CD4-positive, alpha-beta T cell treated with Interleukin-12 subunit alpha and Interleukin-12 subunit beta, for 1 hour (primary cell): ENCODE measurements at places on chromosomes 1 and 21.

GRCh38 chr1:246703581-246703980 lies 20.6 kb upstream of the SCCPDH start:
- DNase-seq = no peak

- peak; percentile 71 for DNase-seq
Measured at GRCh38 chr1:52842643-52843310, at the start of gene ZYG11A. ZYG11A (plus strand) TSS chr1:52842760; CDS start chr1:52842884, 124 bp downstream.

GRCh38 chr1:22286491-22286890 lies 143.6 kb upstream of the WNT4 start:
- DNase-seq = no peak

- peak; percentile 19 for DNase-seq
Measured at GRCh38 chr1:45340816-45341466, 701 bp upstream of the MUTYH start.

- no peak for DNase-seq
Measured at GRCh38 chr1:222996310-222996975, 146.6 kb downstream of the TLR5 start.

DNA sequence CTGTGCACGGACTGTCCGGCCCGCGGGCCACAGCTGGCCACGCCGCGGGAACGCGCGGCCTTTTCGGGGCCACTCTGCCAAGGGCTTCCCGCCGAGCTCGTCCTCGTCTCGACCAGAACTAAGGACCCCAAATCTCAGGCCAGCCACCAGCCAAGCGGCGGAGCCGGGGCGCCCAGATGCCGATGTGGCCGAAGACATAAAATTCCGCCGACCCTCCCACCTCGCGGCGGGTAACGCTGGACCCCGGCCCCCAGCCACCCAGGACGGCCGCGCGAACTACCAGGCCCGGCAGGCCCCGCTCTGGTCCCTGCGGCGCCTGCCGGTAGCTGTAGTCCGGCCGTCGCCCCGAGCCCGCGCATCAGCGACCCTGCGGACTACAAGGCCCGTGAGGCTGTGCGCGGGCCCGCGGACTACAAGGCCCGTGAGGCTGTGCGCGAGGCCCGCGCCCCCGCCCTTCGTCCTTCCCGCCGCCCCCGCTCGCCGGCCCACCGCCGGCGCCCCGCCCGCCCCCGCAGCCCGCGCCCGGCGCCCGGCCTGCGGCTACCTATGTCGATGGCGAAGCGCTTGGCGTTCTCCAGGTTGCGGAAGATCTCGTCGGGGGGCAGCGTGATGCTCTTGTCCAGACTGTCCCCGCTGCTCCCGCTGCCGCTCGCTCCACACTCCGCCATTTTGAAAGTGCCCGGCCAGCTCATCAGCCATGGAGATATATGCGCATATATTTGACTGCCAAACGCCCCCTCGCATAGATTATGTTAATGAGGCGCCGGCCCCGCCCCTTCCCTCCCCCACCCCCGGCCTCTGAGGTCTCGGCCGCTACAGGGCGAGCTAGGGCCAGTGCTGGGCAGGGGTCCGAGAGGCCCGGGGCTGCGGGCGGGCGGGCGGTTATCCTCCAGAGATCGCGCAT lies at the start of gene PANK4:
PANK4 (minus strand) TSS at position 677 of the 904 bp plus-strand sequence; CDS start at position 668, 9 bp downstream.
- peak; percentile 90 for DNase-seq

GRCh38 chr21:37547615-37548200 lies 181.1 kb downstream of the DYRK1A start:
- DNase-seq = no peak

GRCh38 chr21:37251294-37251634 lies 15.9 kb downstream of the VPS26C start:
- DNase-seq = no peak

GRCh38 chr1:70449049-70449448 lies 38.0 kb downstream of the CTH start:
- no peak for DNase-seq

DNA sequence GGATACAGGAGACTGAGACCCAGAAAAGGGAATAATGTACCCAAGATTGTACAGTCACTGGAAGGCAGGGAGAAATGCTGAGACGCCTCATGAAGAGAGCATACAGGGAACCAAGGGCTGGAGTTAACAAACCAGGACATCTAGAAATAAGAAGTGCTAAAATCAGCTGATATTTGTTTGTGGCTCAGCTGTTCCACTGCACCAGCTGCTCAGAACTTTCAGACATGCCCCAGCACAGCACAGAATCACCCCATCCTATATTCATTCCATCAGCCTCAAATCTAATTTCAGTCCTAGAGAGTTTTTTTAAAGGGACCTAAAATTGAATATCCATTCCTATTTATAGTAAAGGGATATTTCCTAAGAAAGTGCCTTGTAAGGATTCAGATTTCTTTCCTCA lies 60.2 kb downstream of the DAB1 start:
- DNase-seq = no peak

DNA sequence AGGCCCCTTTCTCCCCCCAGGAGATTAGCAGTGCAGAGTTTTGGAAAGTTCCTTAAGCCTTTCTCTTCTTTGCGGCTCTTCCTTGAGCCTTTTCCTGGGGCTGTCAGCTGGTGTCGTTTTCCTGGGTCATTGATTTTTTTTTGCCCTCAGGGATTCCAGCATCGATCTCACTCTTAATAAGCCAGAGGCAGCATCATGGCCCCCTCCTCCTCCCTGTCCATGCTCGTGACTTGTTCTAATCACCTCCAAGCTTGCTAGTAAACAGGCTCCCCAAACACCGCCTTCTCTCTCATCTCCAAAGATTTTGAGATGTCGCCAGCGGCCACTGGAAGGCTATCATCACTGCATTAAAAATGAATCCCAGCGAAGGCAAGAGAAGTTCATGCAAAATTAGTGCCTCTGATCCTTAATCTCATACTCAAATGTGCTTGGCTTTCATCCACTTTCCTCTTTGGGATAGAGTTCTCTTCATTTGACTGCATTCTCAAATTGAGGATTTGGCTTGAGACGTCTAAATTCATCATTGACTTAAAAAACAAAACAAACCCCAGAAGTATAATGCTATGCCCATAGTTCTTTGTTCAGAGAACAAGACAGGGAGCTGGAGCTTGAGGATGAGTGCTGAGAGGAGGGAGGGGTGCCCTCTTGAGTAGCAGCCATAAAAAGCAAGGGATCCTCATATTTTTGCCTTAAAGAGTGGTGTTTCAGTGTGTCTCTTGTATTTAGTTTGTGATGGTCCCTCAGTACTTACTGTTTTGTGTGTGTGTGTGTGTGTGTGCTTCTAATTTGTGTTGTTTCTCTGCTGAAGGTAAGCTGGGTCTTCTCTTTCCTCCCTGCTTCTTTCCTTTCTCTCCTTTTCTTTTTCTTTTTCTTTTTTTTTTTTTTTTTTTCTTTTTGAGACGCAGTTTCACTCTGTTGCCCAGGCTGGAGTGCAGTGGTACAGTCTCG lies 3.2 kb downstream of the EVA1C start:
- DNase-seq = no peak

- no peak for DNase-seq
Measured at GRCh38 chr1:14626869-14627607, 28.6 kb downstream of the KAZN start.

DNA sequence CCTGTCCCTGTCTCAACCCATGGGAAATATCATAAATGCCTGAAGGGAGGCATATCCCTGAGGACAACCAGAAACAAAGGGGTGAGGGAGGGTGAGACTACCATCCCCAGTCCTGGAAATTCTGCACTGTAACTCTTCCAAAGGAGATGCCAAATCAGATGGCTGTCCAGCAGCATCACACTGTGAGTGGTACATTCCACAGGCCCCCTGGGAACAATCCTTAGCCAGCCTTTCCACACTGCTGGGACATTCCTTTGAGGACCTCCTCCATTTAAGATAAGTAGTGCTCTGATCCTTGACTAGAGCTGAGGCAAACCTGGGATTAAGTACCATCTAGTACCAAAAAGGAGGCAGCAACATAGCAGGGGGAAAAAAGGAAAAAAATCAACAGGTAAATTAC lies 10.7 kb downstream of the IVL start:
- no peak for DNase-seq

DNA sequence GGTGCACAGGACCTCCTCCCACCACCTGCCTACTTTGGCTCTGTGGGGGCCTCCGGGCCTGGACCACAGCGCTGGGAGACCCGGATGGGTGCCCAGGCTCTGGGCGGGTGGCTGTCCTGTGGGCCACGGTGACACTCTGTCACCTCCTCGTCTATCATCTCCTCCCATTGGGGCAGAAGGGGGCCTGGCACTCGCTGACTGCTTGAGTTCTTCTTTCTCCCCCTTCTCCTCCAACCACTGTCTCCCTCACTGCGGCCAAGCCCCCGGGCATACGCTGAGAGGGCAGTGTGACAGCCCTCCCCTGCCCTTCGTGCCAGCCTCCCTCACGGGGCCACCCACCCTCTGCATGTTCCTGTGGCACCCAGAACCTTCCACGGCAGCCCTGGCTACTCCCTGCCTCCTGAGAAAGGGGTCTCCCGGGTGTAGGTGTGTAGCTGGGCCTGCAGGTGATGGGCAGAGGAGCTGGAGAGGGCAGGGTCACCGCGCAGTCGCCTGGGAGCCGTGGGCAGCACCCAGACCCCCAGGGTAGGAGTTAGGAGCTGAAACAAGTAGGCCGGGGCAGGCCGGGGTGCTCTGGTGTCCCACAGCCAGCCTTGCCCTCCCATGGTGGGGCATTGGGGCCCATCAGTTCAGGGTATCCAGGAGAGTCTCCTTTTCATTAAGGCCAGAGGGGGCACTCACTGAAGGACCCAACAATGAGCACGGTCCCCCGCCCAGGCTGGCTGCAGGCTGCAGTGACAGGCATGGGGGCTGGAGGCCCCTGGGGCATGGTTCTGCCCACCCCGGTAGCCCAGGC lies 9.2 kb upstream of the ARF1 start:
- DNase-seq = no peak

DNA sequence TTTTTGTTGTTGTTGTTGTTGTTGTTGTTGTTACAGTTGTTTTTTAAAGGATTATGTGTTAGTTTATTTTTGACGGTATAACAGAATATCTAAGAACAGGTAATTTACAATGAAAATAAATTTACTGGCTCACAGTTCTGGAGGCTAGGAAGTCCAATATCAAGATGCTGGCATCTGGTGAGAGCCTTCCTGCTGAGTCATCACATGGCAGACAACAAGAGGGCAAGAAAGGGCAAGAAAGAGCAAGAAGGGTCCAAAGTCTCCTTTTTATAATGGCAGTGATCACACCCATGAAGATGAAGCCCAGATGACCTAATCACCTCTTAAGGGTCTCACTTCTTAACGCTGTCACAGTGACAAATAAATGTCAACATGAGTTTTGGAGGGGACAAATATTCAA lies 142.1 kb downstream of the NEGR1 start:
- DNase-seq = no peak

DNA sequence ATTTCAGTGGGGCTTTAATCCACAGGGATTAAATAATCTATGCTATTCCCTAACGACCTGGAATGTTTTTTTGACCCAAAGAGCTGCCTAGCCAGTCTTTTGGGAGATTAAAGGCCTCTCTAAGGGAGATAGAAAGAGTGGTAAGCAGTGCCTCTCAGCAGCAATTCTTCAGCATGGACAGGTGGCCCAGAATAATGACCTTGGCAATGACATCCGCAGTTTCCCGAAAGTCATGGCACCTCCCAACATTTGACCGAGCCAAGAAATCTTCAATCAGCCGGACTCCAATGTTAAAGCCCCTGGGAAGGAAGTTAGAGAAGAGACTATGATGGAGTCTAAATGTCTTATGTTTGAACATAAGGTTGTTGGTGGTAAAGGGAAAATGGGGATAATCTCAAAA lies 9.8 kb downstream of the TRAPPC3 start:
- DNase-seq = no peak

GRCh38 chr1:184698016-184698415 lies 56.6 kb downstream of the EDEM3 start:
- no peak for DNase-seq

DNA sequence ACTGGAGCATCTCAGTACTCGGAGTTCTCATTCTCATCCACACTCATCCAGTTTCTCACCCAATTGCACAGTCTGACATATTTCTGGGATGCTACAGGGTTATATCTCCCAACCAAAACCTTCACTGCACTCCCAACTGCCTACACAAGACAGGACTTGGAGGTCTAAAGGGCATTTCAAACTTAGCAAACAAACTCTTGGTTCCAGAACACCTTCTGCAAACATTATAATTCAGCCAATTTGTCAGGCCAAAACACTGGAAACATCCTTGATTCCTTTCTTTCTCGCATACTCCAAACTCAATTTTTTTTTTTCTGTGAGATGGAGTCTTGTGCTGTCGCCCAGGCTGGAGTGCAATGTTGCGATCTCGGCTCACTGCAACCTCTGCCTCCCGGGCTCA lies 7.9 kb downstream of the SLAMF1 start:
- no peak for DNase-seq

GRCh38 chr1:51328279-51328678 lies 2.1 kb downstream of the TTC39A start:
- DNase-seq = no peak

DNA sequence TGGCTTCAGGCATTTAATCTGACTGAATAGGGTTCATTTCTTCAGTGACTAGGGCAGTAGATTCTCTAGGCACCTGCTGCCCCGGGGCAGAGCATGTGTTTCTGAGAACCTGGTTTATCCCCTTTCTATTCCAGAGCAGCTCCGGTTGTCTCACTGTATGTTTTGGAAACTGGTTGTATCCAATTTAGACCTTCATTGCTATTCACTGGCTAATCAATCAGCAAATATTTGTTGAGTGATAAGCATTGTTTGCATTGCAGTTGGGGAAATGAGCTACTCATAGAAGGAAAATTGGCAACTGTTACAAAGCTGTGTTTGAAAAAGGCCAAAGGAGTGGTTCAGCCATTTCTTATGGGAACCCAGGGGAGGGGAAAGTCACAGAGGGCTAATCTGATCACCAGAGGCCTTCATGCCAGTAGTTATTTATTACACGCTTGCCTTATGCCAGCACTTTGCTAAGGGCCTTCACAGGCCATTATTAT lies 2.9 kb downstream of the QSOX1 start:
- no peak for DNase-seq

DNA sequence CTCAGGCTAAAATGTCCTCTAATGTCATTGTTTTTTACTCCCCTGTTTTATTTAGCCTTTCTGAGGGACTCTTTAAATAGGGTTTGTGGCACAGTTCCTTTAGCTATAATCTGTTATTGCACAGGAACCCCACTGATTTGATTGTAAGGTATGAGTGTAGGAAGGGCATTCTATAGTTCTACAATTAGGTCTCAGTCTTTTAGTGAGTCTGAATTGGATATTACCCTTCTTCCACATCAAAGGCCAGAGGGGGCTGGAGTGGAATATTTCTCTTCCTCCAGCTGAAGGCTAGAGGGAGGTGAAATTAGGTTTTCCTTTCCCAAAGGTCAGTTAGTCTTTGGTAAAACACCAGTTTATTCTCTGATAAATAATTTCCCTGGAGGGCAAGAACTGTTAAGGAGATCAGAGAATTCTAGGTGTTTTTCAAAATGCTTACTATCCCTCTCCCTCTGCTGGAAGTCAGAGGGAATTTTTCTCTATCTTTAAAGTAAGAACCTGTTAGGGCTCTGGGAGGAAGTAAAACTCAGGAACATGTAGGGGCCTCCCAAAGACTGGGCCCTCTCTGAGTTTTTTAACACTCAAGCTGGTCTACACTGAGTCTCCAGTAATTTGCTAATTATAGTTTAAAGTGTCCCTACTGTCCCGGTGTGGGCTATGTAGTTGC lies 176.3 kb upstream of the ZNHIT6 start:
- no peak for DNase-seq
